Non-pigmented ciliary epithelial cell (primary cell): ENCODE measurements at places on chromosomes 7 and 10.

GRCh38 chr7:40311307-40311706 lies 176.5 kb downstream of the SUGCT start:
- DNase-seq, result no peak

GRCh38 chr10:15775513-15775912 lies 55.8 kb upstream of the ITGA8 start:
- DNase-seq, result peak; percentile 72

DNA sequence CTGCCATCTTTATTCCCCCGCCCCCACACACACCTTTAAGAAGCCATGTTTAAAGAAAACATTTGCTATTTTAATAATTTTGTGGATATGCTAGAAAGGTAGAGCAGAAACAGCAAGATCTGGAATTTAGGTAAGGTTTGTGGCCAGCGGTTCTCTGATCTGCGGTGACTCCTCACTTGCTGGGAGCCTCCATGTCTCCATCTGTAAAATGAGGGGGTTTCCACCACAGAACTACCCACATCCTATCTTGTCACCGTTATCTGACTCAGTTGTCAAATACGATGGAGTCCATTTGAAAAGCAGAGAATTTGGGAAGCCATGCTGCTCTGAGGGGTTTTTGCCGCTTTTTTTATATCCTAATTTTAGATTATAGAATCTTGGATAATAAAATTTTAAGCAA lies 23.3 kb downstream of the MACC1 start:
- no peak for DNase-seq

DNA sequence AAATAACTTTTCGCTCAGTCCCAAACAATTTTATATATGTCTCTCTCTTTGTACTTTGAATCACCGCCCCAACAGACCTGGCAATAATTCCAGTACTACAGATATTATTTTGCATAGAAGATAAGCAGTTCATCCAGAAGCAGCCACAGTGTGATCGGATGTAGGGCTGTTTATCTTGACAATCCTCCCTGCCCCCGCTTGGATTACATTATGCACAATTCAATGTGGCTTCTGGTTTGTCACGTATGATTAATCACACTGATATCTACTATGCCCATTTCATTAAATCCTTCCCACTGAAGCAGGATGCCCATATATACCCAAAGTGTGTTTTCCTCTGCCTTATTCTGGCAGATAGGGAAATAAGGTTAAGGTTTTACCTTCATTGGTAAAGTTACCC lies 115.2 kb downstream of the PDE1C start:
- DNase-seq, result no peak

GRCh38 chr10:124161601-124162000 lies 68.2 kb upstream of the CHST15 start:
- DNase-seq, result no peak
